Fibroblast of the aortic adventitia (primary cell): ENCODE measurements at places on chromosomes 6 and 20.

- peak; percentile 39 for DNase-seq
Observed at GRCh38 chr6:147201885-147202515, 2.2 kb upstream of the STXBP5 start.

DNA sequence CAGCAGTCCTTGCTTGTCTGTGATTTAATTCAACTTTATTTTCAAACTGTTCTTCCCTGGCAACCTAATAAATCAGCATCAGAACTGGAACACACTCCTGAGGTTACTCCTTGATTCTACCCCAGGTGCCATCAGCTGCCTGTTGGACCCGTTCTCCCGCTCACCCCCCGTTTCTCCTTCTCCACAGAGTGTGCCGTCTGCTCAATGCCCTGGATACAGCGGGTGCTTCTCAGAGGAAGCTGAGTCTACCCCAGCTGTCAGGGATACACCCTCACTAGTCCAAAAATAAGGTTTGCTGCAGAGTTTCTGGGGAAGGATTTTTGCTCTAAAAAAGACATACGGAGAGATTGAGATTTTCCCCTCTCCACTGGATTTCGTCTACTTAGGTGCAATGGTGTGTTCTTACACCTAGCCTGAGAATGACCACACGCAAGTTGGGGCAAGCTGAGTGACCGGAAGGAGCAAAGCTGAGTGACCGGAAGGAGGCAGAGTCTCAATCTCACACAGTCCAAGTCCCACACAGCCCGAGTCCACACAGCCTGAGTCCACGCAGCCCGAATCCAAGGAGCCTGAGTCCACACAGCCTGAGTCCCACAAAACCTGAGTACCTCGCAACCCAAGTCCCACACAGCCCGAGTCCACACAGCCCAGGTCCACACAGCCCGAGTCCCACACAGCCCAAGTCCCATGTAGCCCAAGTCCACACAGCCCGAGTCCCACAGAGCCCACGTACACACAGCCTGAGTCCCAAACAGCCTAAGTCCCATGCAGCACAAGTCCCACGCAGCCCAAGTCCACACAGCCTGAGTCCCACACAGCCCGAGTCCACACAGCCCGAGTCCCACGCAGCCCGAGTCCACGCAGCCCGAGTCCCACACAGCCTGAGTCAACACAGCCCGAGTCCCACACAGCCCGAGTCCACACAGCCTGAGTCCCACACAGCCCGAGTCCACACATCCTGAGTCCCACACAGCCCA is 58.6 kb upstream of the DACT2 start:
- DNase-seq, result no peak

DNA sequence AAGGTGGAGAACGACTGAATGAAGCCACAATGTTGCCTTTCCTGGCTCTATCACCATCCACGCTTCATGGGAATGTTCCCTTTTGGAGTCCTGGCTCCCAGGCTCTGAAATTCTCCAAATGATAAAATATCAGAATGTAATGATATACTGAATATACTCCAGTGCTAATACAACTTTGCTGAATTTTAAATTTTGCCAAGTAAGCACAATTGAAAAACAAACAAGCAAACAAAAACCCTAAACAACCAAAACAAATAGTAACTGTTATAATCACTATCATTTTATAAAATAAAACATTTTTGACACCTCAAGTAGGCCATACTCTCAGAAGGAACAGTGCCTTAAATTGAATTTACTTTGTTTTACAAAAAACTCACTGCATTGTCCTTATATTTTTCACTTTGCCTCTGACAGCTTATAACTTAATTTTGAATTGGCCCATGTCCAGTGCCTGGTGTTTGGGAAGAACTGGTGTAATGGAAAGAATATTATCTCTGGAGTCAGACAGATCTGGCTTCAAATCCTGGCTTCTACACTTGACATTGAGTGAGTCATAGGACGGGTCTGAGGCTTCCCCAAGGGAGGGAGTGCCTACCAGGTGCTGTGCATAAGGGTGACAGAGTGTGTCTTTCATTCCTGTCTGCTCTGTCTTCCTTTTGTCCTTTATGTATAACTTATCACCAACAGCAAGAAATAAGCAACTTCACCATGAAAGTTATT is 698.3 kb downstream of the EPM2A start:
- DNase-seq, result peak; percentile 57

GRCh38 chr20:57959589-57959988 is 249.8 kb upstream of the PMEPA1 start:
- DNase-seq, result no peak

- peak; percentile 92 for DNase-seq
Observed at GRCh38 chr6:150891888-150892485, 26.5 kb downstream of the MTHFD1L start.

GRCh38 chr20:55515832-55516231 is 489.5 kb downstream of the CBLN4 start:
- no peak for DNase-seq

- no peak for DNase-seq
Observed at GRCh38 chr6:20147469-20147868, 64.8 kb downstream of the MBOAT1 start.

- no peak for DNase-seq
Observed at GRCh38 chr6:147528511-147529145, 20.1 kb downstream of the SAMD5 start.

DNA sequence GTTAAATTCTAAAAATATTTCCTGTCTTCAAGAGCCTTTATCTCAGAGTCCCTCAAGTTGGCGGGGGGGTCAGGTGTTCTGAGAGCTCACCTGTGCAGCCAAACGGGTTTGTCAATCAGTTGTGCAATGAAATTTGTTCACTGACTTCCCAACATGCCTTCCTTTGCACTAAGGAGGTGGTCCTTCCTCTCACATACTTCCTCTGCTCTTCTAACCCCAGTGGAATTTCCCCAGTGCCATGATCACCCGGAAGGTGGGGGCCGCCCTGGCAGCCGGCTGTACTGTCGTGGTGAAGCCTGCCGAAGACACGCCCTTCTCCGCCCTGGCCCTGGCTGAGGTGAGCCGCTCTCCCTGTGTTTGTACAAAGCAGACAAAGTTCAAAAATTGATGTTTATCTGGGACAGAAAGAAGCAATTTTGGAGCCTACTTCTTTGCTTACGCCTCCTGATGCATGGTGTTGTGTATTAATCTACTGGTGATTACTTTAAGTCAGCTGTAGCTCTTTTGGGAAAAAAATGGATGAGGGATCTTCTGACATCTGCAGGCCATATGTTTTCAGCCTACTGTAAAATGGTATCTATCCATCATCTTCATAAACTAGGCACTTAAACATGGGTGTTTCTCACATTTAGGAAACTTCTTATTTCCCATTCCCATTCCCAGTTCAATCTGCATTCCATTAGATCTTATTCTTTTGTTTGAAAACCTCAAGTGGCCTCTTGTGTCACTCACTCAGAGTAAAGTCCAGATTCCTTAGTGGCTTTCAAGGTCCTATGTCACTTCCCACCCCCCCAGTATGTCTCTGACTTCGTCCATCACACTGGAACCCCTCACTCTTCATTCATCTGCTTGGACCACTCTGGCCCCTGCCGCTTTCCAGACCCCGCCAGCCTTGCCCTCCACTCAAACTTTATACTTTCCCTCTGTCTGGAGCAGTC is 10.1 kb downstream of the ALDH5A1 start:
- no peak for DNase-seq

- DNase-seq, result no peak
Observed at GRCh38 chr6:47292027-47292426, 17.7 kb downstream of the TNFRSF21 start.

DNA sequence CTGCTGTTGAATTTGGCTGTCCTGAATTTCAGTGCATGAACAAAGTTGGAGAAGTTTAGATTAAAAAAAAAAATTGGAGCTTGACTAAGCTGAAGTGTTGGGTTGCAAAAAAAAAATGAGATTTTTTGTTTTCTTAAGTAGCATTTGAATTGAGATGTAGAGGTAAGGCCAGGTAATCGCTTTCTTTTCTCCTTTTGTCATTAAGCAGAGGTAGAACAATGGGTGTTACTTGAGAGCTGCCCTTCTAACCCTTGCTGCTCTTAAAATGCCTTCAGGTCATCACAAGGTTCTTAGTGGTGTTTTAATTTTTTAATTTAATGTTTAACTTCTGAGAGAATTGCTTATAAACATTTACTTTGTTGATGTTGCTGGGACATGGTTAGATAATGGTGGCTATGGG is 84.1 kb upstream of the PRDM1 start:
- no peak for DNase-seq

DNA sequence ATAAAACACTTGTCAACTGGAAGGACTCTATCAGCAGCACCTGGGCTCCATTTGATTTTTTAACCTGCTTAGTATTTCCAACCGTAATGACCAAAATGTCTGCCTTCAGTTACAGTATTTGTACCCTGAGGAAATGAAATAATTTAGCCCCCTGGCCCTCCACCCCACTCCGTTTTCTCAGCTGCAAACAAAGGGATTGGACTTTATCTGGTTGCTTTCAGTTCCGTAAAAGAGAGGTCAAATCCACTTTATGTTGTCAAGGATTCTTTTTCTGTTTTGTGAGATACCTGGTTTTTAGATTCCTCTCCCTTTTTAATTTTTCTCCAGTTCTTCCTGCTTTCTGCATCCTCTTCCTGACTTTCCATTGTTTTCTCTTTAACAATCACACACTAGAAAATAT is 64.4 kb upstream of the BMP2 start:
- no peak for DNase-seq

DNA sequence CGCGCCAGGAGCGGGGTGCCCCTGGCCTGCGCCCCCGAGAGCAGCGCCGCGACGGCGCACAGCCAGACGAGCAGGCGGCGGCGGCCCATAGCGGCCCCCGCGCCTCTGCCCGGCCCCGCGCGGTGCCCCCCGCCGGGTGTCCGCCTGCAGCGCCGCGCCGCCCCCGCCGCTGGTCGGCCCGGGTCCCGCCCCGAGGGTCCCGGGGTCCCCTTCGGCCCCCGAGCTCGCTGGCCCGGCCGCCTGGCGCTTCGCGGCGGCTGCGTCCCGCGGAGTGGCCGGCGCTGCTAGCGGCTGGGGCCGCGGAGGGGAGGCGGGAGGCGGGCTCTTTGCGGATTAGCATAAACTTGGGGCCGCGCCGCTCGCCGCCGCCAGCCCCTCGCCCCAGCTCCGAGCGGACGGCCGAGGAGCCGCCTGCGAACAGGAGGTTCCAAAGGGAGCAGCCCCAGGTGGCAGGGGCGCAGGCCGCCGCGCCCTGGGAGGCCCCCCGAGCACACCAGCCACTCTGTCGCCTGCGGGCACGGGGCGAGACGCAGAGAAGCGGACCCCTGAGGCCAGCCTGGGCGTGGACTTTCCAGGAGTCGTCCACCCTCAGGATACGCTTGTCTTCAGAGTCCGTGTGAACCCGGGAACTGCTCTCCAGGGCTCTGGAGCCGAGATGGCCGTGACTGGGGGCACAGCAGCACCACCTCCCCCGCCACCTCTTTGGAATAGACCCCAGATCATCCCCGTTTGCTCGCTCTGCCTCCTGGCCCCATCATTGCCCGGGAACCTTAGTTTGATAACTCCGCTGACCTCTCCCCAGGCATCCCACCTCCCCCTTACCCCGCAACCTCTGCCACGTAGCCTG is at the start of gene EMILIN3:
Gene EMILIN3, minus strand, starts transcription at position 273 of the 847 bp plus-strand sequence. Its CDS starts 184 bp downstream, at position 89.
- DNase-seq, result no peak

DNA sequence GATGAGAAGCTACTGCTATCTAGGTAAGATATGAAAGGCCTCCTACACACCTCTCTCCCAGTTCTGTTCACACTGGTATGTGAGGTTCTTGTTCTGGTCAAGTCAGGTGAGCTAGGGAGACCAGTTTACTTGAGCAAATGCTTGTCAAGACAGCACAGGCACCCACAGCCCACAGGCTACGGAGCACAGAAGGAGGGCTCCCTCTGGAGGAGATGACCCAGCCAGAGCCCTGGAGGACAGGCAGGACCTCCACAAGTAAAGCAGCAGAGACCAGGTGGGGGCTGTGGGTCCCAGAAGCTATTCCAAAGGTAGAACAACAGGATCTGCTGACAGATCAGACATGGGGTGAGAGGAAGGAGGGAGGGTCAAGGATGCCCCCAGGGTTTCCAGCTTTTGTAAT is 13.2 kb downstream of the MMP24OS start:
- DNase-seq, result no peak

DNA sequence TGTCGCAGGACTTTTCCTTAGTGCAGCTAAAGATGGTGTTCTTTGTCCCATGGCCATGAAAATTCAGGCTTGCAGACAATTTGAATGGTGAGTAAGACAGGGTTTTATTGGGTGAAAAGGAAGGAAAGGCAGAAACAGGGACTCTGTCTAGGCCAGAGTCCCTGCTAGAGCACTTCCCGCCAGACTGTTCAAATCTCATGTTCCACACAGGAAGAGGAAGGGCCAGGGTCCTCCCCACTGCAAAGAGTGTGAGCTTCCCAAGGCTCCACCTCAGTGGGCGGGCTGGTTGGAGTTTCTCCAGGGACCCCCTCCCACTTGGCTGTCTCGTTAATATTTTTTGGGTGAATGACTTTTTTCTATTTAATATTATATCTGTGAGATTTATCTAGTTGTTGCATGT is 29.0 kb downstream of the COL19A1 start:
- no peak for DNase-seq

GRCh38 chr20:52060794-52061714 is 130.5 kb downstream of the ZFP64 start:
- peak; percentile 25 for DNase-seq

DNA sequence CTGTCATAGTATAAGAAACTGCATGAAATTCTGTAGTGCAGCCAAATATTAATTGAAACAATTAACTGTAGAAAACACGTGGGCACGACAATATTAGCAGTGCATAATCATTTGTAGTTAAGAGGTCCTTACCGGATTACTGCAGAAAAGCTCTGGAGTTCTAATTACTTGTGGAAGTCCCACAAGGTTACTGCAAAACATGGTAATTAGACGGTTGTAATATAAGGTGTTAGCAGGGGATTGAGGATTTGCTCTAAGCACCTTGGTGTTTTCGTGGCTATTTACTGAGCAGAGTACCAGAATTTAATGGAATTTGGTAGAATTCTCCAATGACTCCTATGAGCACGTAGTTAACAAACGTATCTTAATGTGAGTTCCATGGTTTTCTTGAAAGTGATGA is 473.6 kb upstream of the AGPAT4 start:
- no peak for DNase-seq

- no peak for DNase-seq
Observed at GRCh38 chr6:37481711-37482605, 17.7 kb downstream of the CCDC167 start.

- DNase-seq, result no peak
Observed at GRCh38 chr6:103983011-103983410, 876.7 kb downstream of the HACE1 start.

DNA sequence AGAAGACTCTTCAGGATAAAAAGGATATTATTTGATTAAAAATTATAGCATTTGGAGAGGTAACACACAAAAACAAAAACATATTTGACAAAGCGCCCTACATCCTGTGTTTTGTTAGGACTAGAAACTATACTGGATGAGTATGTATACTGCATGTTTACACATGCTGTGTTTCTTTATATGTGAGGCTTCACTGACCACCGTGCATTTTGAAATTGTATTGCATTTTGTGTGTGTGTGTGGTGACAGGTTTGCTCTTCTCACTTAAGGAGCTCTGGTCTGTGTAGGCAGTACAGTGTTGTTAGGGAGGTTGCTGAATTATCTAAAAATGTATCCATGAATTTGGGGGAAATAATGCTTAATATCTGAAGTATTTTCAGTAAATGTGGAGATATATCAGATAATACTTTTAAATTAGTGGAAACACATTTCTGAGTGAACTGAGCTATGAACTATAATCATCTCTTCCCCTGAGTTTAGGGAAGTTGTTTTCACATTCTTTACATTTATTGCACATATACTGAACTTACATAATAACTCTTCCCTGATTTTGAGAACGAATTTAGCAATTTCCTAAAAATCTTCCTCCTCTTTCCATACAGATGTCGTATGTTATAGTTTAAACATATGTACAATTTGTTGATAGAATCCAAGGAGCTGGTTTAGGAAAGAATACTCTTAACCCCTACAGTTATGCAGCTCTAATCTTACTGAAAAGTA is 43.3 kb downstream of the TMEM170B start:
- no peak for DNase-seq

- no peak for DNase-seq
Observed at GRCh38 chr6:166293731-166294584, 14.2 kb downstream of the PRR18 start.
